ENCODE measurements at places on chromosomes 7 and 10.

- DNase-seq = no peak
These were observed 10.1 kb downstream of the GDF10 start for GRCh38 chr10:47310090-47310505.

- DNase-seq = no peak
These were observed 268.3 kb downstream of the SNX13 start for GRCh38 chr7:17671956-17672355.

GRCh38 chr7:74014931-74015330 is 13.0 kb upstream of the ELN start:
- no peak for DNase-seq

- no peak for DNase-seq
These were observed 961 bp downstream of the SCRN1 start for GRCh38 chr7:29988424-29989256.

DNA sequence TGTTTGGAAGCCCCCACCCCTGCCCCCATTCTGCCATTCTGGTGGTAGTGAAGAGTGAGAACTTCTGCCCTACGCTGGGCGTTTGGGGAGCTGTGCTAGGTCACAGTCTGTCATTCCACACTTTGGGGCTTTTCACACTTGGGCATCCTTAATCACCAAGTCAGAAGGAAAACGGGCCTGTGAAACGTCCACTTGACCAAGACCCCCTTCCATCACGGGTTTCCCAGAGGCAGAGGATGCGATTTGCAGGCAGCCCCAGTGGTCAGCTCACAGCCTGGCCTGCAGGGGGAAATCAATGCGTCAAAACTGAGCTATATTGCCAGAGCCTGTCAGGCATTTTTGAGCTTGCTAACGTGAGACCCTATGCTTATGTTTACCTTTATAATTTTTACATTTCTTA is 663.3 kb upstream of the MGMT start:
- no peak for DNase-seq
